Pancreas (tissue), 10 donors: ENCODE measurements at places on chromosomes 6 and 20.

GRCh38 chr20:23362392-23363256 is 642 bp downstream of the GZF1 start:
- DNase-seq = no peak

GRCh38 chr20:13510837-13511488 is 127.8 kb downstream of the TASP1 start:
- no peak for DNase-seq

DNA sequence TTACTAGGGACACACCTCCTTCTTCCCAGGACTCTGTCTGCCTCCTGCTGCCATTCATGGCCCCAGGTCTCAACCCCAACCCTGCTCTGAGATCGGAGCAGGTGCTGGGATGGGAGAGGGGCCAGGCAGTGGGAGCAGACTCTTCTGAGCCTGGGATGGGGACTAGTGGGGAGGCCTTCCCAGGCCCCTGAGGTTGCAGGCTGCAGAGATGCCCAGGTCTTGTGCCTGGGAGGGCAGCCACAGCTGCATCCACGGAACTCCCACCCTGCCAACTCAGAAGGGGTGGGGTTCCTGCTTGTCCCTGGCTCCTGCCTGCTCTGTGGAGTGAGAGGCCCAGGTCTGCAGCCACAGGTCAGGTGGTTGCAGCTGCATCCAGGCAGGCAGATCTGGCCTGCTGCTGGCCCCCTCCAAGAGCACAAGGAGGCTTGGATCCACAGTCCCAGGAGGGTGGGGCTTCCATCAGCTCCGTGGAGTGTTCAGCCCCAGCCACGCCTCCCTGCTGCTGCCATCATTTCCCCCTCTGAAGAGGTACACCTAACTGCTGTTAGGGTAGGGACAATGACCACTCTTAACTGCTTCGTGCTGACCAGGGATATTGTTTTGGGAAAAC is 2.9 kb upstream of the SLC22A1 start:
- DNase-seq = no peak

DNA sequence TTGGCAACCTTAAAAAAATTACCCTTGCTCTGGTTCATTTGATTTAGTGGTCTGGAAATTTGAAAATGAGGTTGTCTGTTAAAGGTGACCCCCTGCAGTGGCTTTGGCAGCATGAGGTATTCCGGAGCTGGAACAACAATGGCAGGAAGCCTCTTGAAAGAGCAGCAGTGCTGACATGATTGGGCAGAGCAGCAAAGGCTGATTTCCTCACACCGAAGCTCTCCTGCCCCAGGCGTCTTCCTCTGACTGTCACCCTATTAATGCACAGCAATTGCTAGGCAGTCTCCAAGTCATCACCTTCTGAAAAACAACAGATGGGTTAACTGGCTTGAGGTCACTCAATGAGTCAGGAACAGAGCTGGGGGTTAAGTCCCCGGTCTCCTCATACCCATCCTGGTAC is 241.8 kb upstream of the MMS22L start:
- no peak for DNase-seq

GRCh38 chr6:33248643-33248931 is 23.1 kb downstream of the VPS52 start:
- DNase-seq = no peak

DNA sequence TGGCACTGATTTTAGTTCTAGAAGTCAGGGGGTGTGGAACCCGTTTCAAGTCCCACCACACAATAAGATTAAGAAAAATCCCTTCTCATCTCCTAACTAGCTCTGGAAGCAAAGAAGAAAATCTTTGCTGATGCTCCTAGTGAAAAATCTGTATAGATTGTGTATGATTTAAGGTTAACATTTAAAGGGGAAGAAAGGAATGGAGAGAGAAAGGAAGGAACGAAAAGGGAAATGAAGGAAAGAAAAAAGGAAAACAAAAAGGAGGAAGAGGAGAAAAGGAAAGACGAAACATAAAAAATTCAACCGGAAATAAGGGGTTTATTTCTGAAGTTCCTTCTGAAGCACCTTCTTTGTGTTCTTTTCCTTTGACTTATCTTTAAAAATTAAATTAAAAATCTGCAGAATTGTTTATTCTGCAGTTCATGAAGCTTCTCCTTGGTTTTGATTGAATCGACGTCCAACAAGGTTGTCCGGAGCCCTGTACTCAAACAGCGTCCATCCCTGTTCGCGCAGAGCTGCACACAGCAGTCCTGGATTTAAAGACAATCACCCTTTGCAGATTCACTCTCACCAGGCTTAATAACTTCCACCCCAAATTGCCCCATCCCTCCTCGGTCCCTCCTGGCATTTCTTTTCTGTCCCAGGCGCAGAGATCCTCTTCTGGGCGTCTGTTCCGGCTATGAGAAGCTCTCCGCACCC is 1.6 kb upstream of the TFAP2B start:
- DNase-seq = no peak

DNA sequence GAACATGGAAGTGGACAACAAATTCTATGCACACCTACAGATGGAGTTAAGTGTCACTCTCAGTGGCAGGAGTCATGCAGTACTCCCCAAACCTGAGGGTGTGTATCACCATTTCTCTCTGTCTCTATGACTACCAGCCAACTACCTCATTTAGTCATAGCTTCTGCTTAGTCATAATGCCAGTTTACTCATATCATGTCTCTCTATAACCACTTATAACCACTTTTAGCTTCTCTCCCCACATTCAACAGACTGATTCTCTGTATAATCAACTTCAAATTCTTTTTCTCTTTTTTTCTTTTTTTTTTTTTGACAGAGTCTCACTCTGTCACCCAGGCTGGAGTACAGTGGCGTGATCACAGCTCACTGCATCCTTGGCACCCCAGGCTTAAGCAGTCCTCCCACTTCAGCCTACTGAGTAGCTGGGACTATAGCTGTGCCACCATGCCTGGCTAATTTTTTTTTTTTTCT is 13.8 kb upstream of the GTF3C6 start:
- DNase-seq = no peak

DNA sequence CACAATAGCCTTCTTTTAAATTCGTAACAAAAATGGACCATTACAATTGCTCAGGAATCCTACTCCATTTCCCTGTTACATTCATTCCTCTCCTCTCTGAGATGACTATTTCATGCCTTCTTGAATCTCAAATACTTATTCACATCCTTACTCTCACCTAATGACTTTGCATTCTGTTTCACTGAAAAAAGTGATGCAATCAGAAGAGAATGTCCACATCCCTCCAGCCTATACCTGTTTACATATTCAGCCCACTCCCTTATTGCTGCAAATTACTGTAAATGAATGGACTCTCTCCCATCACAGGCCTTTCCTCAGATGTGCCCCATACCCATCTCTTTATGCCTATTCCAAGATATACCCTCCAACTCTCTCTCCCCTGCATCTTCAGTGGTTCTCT is 8.6 kb downstream of the TAAR1 start:
- no peak for DNase-seq

DNA sequence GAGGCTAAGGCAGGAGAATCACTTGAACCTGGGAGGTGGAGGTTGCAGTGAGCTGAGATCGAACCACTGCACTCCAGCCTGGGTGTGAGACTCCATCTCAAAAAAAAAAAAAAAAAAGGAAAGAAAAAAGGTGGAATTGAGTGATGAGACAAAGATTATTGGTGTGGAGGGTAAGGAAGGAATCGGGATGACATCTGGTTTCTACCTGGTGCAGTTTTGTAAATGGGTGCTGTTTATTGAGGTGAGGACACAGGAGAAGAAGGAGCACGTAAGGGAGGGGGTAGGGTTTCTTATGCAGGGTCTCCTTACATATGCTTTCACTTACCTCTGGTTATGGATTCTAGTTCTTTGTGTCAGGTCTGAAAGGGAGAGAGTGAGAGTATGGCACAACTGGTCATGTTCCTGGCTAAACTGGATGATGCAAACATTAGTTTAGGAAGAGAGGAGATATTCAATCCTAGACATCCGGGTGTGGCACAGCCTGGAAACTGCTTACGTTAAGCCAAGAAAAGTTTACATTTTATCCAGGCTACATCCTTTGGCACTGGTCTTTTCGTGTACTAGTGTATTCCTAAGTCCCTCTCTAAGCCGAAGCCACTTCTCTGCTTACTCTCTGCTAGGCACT is 5.4 kb downstream of the RALY start:
- DNase-seq = no peak

DNA sequence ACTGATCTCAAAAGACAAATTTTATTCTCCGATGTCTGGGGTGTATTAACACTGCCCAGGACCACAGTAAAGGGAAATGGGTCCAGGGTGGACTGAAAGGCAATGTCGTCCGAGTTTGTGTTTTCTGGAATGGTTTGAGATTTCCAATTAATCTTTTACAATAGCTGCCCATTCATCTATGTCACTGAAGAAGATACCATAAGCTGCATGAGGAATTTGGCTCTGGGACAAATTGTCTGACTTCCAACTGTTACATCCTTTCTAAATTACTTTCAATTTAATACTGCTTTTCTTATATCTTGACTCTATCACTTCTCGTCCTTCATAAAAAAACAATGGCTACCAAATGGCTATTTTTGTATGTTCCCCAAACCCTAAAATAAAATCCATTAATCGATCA is 130.7 kb upstream of the KCNK16 start:
- no peak for DNase-seq

- DNase-seq = no peak
Observed at GRCh38 chr6:158194487-158195280, 26.5 kb downstream of the GTF2H5 start.

- no peak for DNase-seq
Observed at GRCh38 chr20:2637246-2637645, 15.2 kb upstream of the NOP56 start.

DNA sequence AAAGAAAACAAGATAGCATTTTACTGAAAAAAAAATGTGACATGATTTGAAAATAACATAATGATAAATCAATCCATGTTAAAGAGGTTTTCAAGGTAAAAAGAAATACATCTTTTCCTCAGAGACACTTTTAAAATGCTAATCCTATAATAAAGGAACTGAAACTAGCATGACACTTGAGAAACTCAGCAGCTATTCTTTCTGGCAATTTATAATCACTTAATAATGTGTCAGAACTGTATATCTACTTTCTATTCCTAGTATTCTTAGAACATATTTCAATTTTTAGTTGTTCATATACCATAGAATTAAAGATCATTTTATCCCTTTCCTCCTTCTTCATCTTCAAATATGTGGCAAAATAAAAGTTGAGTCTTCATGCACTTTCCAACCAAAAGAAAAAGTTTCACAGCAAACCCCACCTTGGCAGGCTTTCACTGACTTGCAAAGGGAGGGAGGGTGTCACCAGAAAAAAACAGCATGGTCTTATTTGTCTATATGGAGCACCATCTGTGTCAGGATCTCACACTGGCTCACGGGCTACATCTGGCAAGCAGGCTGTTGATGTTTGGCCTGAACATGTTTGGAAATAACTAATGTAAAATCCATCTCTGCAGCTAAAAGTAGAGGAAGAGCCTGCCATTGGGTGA is 48.5 kb downstream of the FHL5 start:
- DNase-seq = no peak

DNA sequence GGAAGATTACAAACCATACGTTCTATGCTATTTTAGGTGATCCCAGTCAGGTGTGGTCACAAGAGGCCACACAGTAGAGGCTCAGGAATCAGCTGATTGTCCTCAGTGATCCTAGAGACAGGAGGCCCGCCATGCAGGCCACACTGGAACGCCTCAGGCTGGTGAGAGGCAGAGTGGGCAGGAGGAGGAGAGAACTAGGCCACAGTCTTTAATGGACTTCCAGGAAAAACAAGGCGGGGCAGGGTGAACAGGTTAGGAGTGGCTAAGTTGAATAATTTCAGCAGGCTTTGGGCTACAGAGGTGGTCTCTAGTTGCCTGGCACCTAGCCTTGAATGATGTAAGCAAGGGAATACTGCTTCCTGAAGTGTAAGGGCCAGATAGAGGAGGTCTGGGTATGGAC is 101.2 kb downstream of the GMDS start:
- no peak for DNase-seq

DNA sequence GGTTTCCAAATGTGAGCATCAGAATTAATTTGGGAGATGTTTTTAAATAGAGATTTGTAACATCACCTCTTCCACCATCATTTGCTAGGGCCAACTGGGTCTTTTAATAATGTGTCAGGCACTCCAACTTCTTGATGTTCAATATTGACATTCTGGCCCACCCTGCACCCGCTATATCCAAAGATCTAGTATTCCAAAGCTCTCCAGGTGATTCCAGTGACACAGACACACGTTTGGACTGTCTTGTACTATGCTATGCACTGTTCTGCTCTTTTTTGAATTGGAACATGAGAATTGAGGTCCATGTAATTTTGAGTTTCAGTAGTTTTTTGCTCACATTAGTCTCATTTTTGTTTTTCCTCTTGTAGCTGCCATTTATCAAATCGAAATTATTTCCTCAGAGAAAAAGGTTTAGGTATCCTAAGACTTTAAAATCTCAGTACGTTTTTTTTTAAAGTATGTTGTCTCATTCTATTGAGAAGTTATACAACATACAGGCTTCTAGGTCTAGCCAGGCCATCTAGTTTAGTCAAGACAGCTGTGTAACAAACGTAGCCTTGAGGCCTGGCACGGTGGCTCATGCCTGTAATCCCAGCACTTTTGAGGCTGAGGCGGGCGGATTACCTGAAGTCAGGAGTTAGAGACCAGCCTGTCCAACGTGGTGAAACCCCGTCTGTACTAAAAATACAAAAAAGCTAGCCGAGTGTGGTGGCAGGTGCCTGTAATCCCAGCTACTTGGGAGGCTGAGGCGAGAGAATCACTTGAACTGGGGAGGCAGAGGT is 3.1 kb downstream of the BICRAL start:
- DNase-seq = peak; percentile 28

DNA sequence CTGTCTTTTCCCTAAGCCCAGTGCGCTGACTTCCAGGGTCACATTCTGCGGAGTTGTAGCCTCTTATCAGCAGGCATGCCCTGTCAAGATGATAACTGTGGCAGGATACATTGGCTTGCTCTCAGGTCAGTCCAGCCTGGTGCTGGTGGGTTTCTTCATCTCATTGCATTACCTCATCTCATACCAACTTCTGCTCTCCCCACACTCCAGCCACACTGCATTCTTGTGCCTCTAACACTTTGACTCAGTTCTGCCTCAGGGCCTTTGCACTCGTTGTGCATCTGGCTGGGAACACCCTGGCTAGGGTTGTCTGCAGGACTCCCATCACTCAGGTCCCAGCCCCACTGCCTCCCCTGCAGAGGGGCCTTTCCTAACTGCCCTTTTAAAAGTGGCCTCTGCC is 110.3 kb upstream of the BACH2 start:
- no peak for DNase-seq

DNA sequence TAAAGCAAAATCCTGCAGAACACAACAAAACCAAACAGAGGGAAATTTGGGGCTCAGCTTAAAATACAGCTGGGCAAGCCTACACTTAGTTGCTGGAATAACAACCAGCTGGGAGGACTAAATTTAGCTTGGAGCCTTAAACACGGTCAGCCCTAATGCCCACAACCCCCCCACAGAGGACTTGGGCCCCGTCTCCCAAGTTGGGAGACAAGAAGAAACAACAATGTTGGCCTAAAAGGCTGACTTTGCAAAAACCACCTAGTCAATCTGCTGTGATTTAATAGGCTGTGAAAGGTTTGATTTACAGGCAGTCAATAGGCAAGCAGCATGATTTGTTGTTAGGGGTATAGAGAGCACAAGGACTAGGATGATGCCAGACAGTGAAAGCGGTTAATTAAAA is 40.3 kb upstream of the ARMC2 start:
- DNase-seq = no peak
